ENCODE measurements at places on chromosomes 3 and 15.

DNA sequence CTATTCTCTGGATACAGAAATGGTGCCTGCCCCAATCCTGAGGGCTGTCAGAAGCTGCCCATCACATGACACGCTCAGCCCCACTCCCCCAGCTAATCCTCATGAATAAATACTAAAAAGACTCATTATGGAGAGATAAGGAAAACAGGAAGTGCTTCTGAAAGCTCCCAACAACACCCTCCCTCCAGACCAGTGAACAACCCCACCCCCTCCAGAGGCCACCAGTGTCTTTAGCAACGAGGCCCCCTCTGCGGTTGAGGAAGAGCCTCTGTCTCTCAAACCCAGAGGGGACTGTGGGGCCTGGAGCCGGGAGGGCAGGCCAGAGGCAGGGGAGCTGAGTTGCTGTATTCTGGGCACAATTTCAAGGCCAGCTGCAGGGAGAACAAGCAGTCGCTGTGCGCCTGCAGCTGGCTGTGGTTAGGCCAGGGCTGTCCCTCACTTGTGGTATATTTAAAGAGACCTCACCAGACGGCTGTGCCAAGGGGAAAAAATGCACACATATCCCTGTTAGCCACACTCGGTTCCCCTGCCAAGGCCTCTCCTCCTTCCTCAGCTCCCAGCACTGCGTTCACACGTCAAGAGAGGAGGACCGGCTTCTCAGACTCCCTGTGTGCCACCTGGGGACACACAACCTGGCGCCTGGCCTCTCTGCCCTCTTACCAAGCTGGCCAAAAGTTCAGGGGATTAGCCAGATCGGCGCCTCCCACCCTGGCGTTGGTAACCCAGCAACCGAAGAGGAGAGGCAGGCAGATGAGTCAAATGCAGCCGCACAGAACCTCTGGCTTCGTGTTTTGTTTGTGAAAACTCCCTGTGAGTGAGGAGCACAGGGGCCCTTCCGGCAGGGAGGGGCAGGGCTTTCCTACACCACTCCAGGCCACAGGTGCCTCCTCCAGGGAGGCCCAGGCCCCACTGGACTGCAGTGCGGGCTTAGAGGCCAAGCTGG lies 101.2 kb upstream of the ETV5 start:
- DNase-seq: peak; percentile 91

DNA sequence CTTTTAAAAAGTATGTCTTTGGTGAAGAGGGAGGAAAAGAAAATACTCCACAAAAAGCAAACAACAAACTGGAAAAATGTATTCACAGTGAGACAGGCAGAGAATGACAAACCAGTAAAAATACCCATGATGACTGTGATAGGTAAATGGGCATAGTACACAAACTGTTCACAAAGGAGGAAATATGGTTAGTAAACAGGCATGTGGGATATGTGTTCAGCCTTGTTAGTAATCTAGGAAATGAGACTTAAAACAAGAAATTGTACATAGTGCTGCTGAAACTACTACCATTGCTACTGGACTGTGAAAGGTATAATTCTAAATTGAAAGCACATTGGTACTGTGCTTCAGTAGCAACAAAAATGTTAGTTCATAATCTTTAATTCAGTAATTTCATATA lies 50.1 kb downstream of the UBE2E2 start:
- DNase-seq: no peak

DNA sequence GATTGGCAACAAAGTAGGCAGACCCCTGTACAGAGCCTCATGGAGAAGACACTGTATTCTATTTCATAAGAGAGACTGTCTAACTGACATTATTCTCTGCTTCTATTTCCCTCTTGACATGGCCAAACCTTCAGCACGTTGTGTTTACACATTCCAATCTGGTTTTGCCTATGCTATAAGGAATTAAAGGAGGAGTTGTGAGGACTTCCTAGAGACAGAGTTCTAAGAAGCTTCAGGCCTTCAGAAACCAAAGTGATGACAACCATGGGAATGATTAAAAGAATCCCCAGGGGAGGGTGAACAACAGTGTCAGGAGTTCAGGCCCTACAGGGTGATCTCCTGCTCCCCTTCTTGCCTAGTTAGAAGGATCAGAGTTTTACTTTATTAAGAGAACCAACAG lies 44.9 kb upstream of the CAPN7 start:
- no peak for DNase-seq

DNA sequence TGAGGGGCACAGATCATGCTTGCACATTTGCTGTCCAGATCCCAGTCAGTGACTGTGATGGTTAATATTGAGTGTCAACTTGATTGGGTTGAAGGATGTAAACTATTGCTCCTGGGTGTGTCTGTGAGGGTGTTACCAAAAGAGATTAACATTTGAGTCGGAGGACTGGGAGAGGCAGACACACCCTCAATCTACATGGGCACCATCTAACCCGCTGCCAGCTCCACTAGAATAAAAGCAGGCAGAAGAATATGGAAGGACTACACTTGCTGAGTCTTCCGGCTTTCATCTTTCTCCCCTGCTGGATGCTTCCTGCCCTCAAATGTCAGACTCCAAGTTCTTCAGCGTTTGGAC lies 5.1 kb downstream of the GP9 start:
- no peak for DNase-seq

GRCh38 chr3:170808041-170808440 lies 62.0 kb downstream of the RPL22L1 start:
- DNase-seq: no peak

DNA sequence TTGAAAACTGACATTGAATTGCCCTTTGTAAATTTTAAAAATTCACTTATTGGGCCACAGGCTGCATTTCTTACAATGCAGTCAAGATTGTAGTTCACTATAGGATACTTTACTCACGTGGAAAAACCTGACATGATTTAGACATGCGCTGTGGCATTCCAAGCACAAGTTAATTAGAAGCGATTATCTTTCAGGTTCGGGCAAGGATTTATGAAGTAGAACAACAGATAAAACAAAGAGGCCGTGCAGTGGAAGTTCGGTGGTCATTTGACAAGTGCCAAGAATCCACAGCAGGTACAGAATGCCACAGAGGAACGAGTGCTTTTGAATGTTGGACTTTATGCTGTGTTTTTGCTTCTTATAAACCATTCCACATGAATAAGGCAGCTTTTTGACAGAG lies 37.8 kb downstream of the GPR171 start:
- no peak for DNase-seq

DNA sequence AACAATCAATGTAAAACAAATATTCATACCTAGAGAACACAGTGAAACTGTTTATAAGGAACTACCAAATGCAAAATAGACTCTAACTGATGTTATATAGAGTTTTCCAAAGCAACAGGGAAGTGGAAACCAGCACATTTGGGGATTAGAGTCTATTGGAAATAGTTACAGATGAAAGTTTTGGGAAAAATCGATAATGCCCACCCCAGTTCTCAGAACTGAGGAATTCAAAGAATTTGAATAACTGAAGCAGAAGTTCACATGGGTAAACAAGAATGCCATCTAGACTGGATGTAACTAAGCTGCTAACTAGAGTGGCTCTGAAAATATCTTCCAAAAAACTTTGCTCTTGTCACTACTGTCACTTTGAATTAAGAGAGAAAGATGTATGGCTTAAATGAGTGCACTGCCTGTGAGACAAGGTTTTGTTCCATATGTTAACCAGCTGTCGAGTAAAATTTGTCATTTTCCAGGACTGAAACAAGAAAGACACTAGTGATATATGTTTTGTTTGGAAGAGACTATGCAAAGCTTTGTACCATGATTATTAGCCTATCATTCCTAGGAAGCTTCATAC lies 9.2 kb upstream of the DENND4A start:
- no peak for DNase-seq

GRCh38 chr3:125479091-125479490 lies 40.9 kb downstream of the SNX4 start:
- DNase-seq: no peak

- peak; percentile 84 for DNase-seq
Observed at GRCh38 chr3:51967384-51968169, at the start of gene PCBP4. TSS of gene PCBP4 (minus strand) at chr3:51967454. CDS start at chr3:51961240, 6,214 bp downstream.

DNA sequence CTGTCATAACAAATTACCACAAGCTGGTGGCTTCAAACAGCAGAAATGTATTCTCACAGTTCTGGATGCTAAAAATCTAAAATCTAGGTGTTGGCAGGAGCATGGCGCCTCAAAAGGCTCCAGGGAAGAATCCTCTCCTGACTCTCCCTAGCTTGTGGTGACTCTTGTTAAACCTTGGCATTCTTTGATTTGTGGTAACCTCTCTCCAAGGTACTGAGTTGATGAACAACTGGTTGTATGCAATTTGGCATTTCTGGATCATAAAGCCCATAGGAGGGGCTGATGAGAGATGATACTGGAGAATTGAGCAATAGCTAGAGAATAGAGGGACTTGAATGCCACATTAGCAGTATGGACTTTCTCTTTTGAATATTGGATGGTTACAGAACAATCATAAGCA lies 821.8 kb downstream of the TBL1XR1 start:
- DNase-seq: no peak

Data from right hindlimb (tissue), 1 donor.